ENCODE measurements at places on chromosomes 16 and 17.
A peak's percentile ranks its signal among the peaks of the same experiment; 100 is the strongest.

GRCh38 chr16:2388875-2389433 is 40.3 kb upstream of the CCNF start:
- DNase-seq: no peak

DNA sequence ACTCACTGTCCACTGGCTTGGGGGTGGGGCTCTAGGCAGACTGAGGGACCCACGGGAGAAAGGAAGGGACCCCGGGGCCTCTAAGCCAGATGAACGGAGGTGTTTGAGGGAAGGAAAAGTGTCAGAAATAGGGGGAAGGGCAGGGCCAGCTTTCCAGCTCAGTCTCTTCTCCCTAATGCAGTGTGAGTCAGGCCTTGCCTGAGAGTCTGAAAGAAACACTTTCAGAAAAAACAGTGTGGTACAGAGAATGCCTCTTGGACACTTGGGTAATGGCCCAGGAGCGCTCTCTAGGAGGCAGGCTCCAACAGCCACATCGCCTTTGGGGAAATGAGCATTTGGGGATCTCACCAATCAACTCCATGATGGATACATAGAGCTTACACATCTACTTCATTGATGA is 46.9 kb downstream of the NDEL1 start:
- no peak for DNase-seq

DNA sequence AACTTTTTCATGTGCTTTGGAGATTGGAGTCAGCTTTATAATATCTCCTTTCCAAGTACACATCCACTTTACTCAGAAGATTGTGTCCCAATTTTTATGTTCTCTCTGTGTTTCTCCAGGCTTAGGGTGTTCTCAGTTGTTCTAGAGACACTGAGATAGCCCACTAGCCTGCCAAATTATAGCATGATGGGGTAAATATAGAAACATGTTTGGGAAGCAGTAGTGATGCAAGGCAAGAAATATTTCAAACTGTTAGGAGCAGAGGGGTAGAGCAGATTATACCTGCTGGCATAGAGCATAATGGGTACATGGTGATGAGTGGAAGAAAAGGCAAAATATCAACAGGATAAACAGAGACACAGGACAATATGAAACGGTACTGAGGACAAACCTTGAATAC is 12.4 kb downstream of the SLFN11 start:
- DNase-seq: no peak

GRCh38 chr16:78105517-78105916 is 6.1 kb downstream of the WWOX start:
- DNase-seq: no peak

DNA sequence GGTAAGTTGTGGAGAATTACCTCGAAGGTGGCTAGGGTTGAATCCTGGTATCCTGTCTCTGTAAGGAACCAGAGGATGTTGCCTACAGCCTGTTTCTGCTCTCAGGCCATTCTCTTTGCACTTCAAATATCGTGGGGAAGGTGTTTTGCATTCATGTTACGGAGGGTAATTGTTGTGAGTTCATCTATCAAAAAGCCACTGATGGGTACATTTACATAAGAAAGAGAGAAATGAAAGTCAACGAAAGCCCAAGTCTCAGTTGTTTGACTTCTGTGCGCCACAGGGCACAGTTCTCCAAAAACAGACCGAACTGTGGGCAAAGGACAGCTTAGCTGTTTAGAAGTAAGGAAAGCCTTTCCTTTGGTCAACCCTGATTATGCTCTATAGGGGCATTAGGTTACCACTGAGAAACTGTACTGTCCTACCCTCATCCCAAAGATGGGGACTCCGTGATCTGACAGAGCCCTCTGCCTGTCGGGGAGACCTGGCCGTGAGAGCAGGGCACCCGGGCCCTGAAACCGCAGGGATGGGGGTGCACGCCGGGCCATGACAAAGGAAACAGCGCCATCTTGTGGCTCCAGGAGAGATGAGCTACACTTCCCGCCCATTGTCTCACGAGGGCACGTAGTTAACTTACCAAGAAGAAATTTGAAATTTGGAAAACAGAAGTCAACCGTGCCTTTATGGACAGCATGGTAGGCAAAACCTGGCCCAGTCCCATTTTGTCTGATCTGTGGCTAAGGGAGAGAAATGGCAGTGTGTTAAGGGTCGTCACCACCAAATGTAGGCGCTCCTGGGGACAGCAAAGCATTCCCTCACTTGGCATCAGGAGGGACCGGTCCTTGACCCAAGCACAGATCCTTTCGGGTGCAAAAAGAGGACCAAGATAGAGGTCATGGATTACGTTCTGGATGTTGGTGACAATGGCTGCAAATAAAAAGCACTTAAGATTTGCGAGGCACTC is 74.5 kb upstream of the DYNLRB2 start:
- peak; percentile 20 for DNase-seq

GRCh38 chr16:75477680-75478473 is 13.4 kb upstream of the TMEM170A start:
- no peak for DNase-seq

DNA sequence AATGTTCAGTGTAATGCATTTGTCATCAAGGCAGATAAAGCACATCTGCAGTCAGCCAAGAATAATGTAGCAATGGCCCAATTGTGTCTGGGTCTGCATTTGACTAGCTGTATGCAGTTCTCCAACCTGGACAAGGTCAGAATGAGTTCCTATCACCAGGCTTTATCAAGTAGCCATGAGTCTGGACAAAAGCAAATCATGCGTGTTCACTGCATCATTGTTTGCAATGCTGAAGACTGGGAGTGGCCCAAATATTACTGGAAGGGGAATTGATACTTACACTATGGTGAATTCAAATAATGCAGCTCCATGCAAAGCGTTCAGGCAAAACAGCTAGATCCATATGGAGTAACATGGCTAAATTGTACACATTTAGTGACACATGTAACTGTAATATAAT is 250.9 kb downstream of the TOX3 start:
- DNase-seq: no peak

- no peak for DNase-seq
Measured at GRCh38 chr17:66525338-66525737, 222.9 kb downstream of the PRKCA start.

- DNase-seq: no peak
Measured at GRCh38 chr17:7137171-7137943, 22.7 kb upstream of the ASGR2 start.

- DNase-seq: peak; percentile 95
Measured at GRCh38 chr17:68035131-68035522, 408 bp upstream of the KPNA2 start.

- DNase-seq: no peak
Measured at GRCh38 chr16:49688036-49688697, 167.7 kb downstream of the ZNF423 start.

GRCh38 chr16:54289945-54290832 is 3.6 kb upstream of the IRX3 start:
- DNase-seq: no peak

DNA sequence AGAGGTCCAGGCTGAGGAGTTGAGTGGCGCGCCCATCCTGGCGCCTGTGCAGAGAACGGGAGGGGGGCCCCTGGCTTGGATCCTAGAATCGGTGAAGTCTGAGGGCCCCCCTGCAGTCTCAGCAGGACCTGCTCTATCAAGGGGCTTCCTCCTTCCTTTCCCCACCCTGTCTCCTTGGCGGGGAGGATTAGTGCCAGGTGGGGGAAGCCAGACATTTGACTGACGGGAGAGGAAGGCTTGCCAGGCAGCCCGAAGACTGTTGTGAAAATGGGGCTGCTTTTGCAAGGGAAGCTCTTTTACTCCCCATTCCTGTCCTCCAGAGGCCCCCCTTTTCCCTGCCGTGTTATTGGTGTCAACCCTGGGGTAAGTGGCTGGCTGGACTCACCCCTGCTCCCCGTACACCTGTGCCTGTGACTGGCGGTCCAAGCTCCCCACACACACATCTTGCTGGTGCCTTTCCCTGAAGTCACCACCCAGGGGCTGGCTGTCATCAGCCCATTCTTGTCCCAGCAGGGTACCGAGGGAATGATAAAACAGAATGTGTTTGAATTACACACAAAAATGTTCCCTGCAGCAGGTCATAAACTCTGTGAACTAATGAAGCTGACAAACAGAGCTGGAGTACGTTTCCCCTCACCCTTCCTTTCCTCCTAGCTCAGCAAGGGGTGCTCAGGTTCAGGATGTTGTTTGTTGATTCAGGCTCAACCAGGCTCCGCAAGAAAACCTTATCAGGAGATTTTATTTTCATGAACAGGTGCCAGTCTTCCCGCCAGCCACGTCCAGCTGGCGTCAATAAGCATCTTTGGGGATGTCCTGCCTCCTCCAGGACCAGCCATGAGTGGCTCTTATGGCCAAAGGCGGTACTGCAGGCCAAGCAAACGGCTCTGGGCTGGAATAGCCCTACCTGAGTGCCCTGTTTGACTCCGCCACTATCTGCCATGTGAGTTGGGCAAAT is 4.4 kb upstream of the ARMC7 start:
- no peak for DNase-seq

DNA sequence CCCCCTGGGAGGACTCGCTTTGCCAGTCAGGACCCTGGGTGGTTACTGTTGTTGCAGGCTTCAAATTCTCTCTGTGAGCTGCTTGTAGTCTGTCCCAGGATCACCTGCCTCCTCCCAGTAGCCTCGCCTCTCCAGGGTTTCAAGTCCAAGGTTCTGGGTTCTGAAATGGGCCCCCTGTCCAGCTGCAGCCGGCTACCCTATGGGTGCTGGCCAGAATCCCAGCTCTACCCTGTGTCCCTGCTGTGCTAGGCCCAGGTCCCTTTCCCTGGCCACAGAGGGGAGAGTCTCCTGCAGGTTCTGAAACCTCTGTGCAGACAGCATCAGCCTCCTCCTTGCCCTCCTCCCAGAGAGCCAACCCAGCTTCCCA is 21.4 kb downstream of the UNC13D start:
- DNase-seq: no peak

DNA sequence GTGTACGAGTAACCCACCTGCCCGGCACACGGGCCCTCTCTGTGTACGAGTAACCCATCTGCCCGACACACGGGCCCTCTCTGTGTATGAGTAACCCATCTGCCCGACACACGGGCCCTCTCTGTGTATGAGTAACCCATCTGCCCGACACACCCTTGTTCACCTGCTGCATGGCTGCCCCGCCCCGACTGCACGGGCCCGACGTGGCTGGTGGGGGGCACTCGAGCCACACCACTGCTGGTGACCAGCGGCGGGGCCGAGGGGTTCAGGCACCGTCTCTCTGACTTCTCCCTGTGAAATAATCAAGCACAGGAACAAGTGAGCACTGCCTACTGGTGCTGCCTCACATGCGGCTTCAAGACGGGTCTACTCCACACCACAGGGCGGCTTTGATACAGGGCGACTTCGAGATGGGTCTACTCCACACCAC is 22.1 kb downstream of the MAP1LC3B start:
- no peak for DNase-seq

GRCh38 chr16:25625620-25626019 is 66.1 kb upstream of the HS3ST4 start:
- no peak for DNase-seq
